ENCODE measurements at places on chromosomes 12 and 14.

GRCh38 chr14:90491911-90492531 is 95.2 kb downstream of the CALM1 start:
- no peaks in the 10 kb centered on the region for H3K27me3 ChIP-seq
- no peaks in the 10 kb centered on the region for H3K4me1 ChIP-seq
- H3K27ac ChIP-seq = no peak overlapping the region
- DNase-seq = no peak

DNA sequence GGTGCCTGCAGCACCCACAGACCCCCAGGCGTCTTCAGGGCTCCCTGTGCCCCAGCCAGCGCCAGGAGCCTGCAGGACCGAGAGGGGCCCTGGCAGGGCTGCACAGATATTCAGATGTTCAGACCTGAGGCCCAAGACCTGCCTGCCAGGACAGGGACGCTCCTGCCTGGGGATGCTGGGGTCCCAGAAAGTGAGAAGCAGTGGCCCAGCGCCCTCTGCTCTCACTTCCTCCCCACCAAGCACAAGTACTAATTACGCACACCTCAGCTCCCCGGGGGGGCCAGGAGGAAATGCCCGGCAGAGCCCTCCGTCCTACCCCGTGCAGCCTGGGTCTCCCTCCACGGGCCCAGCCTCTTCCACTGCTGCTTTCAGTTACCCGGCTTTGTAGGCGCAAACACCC is 28.8 kb upstream of the INF2 start:
- DNase-seq = no peak
- no peak overlapping the region for H3K27ac ChIP-seq
- H3K36me3 ChIP-seq = no peaks in the 10 kb centered on the region
- no peaks in the 10 kb centered on the region for H3K27me3 ChIP-seq

DNA sequence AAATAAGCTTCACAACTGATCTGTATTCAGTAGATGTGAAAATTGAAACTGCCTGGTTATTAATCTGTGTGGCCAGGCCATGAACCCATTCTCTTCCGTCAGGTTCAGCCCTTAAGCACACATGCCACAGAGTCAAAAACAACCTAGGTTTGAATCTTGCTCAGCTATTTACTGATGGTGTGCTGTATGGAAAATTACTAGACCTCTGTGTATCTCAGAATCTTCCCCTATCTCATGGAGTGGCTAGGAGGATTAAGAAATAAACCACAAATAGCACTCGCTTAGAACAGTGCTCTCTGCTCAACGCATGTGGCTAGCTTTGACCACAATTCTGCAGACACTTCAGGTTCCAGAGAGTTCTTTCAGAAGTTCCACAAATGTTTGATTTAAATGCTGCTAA is 240.7 kb upstream of the PLEKHG7 start:
- DNase-seq = no peak
- no peak overlapping the region for H3K27ac ChIP-seq
- H3K4me3 ChIP-seq = no peak overlapping the region
- no peaks in the 10 kb centered on the region for H3K36me3 ChIP-seq

DNA sequence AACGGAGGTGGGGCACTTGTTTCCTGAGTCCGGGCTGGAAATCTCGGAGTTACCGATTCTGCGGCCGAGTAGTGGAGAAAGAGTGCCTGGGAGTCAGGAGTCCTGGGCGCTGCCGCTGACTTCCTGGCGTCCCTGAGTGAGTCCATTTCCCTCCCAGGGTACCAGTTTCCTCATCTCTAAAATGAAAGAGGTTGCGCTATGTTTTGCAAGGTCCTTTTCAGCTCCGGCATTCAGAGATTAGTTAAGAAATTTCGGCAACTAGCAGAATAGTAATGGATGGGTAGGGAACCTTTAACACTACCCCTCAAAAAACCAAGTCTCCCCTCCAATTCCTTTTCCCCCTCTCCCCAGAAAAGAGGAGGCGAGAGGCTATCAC is 724 bp downstream of the BLOC1S1 start:
- H3K4me3 ChIP-seq = peak overlapping the region; percentile 84
- peak overlapping the region; percentile 60 for H3K27ac ChIP-seq
- H3K36me3 ChIP-seq = no peaks in the 10 kb centered on the region
- no peak for DNase-seq
- peaks cover 27% of the 10 kb centered on the region for H3K4me1 ChIP-seq

GRCh38 chr12:75444429-75445136 is 36.0 kb upstream of the GLIPR1 start:
- no peaks in the 10 kb centered on the region for H3K27me3 ChIP-seq
- H3K4me1 ChIP-seq = no peaks in the 10 kb centered on the region
- no peaks in the 10 kb centered on the region for H3K36me3 ChIP-seq

GRCh38 chr12:31260840-31261239 is 65.1 kb downstream of the SINHCAF start:
- H3K27me3 ChIP-seq = no peaks in the 10 kb centered on the region
- H3K36me3 ChIP-seq = no peaks in the 10 kb centered on the region
- H3K27ac ChIP-seq = no peak overlapping the region
- DNase-seq = no peak
- H3K4me3 ChIP-seq = no peak overlapping the region

GRCh38 chr12:48995086-48995879 is 3.9 kb downstream of the DDN start:
- peak; percentile 92 for DNase-seq
- H3K4me1 ChIP-seq = peaks cover 29% of the 10 kb centered on the region
- no peaks in the 10 kb centered on the region for H3K36me3 ChIP-seq
- peaks cover 72% of the 10 kb centered on the region for H3K27me3 ChIP-seq
- H3K27ac ChIP-seq = no peak overlapping the region
- H3K4me3 ChIP-seq = no peak overlapping the region

- H3K36me3 ChIP-seq = no peaks in the 10 kb centered on the region
- H3K4me3 ChIP-seq = peak overlapping the region; percentile 14
Measured at GRCh38 chr12:13179211-13180074, 17.1 kb upstream of the EMP1 start.

DNA sequence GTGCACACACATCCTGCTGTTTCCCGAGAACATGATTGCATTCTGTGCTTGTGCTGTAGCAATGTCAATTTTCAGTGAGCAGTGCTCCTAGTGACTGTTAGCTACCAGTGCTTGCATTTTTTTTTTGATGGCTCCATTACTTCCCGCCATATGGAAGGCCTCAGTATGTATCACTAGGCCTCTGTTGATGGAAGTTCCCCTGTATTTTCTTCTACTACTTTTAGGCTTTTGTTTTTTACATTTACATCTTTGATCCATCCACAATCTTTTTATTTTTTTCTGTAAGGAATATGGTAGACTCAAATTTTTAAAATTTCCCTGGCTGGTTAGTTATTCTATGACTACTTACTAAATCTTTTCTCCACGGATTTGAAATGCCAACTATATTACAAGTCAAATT is 49.1 kb downstream of the ZNF664 start:
- H3K4me1 ChIP-seq = no peaks in the 10 kb centered on the region
- DNase-seq = no peak
- no peak overlapping the region for H3K27ac ChIP-seq
- no peaks in the 10 kb centered on the region for H3K27me3 ChIP-seq

DNA sequence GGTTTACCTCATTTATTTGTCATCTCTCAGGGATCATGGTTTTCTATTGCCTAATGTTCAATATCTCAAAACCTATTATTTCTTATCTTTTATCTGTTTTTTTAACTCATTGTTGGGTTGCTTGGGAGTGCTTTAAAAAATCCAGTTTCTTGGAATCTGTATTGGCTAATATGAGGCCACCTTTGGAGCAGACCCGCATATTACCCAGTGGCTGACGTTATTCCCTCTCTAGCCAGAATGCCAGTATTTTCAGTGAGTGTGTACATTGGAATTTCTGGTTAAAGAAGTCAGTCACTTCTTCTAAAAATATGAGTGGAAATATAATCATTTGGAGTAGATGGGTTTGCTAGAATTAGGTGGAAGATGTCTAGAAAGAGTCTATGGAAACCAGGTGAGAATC is 38.3 kb downstream of the PRMT8 start:
- H3K4me1 ChIP-seq = peaks cover 2% of the 10 kb centered on the region
- H3K27ac ChIP-seq = no peak overlapping the region
- no peaks in the 10 kb centered on the region for H3K27me3 ChIP-seq
- no peak for DNase-seq
- H3K4me3 ChIP-seq = no peak overlapping the region
- H3K36me3 ChIP-seq = no peaks in the 10 kb centered on the region

GRCh38 chr12:93883436-93884154 is 206.4 kb downstream of the CRADD start:
- H3K27me3 ChIP-seq = no peaks in the 10 kb centered on the region
- H3K4me3 ChIP-seq = no peak overlapping the region
- no peak overlapping the region for H3K27ac ChIP-seq
- no peaks in the 10 kb centered on the region for H3K4me1 ChIP-seq

GRCh38 chr12:82691513-82691912 is 4.8 kb downstream of the TMTC2 start:
- H3K27me3 ChIP-seq = no peaks in the 10 kb centered on the region
- no peak for DNase-seq
- H3K4me3 ChIP-seq = no peak overlapping the region

DNA sequence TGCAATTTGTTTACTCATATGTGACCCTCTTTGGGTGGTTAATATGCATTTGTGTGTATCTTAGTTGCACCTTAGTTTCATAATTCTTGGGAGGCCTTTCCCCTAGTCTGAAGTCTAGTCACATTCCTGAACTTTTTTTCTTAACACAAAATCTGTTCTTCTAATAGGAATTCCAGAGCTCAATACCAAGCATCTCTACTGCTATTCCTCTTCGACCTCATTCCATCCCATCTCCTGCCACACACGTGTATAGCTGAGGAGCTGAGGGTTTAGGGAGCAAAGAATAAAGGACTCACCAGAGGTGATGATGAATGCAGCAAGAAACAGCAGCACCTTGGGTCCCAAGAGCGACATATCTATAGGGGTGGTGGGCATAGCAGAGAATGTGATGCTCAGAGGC is 875 bp downstream of the MFAP5 start:
- DNase-seq = no peak
- no peak overlapping the region for H3K27ac ChIP-seq
- H3K27me3 ChIP-seq = no peaks in the 10 kb centered on the region
- no peak overlapping the region for H3K4me3 ChIP-seq
- no peaks in the 10 kb centered on the region for H3K36me3 ChIP-seq
- no peaks in the 10 kb centered on the region for H3K4me1 ChIP-seq

DNA sequence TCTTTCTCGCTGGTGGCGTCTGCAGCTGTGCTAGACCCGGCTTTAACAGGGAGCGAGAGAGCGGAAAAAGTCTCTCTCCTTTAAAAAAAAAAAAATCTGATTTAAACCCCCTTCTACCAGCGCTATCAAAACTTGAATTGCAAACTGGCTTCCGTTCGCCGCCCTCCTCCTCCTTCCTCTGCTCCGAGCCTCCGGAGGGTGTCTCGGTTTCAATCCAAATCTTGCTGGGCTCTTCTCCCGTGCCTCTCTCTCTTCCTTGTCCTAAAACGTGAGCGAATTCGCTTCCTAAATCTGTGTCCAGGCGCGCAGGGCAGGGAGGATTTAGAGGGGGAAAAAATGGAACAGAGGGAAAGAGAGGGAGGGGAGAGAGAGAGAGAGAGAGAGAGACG is 272 bp downstream of the TBX3 start:
- H3K36me3 ChIP-seq = no peaks in the 10 kb centered on the region
- no peak for DNase-seq
- H3K4me3 ChIP-seq = peak overlapping the region; percentile 38
- no peak overlapping the region for H3K27ac ChIP-seq
- peaks cover 75% of the 10 kb centered on the region for H3K27me3 ChIP-seq

DNA sequence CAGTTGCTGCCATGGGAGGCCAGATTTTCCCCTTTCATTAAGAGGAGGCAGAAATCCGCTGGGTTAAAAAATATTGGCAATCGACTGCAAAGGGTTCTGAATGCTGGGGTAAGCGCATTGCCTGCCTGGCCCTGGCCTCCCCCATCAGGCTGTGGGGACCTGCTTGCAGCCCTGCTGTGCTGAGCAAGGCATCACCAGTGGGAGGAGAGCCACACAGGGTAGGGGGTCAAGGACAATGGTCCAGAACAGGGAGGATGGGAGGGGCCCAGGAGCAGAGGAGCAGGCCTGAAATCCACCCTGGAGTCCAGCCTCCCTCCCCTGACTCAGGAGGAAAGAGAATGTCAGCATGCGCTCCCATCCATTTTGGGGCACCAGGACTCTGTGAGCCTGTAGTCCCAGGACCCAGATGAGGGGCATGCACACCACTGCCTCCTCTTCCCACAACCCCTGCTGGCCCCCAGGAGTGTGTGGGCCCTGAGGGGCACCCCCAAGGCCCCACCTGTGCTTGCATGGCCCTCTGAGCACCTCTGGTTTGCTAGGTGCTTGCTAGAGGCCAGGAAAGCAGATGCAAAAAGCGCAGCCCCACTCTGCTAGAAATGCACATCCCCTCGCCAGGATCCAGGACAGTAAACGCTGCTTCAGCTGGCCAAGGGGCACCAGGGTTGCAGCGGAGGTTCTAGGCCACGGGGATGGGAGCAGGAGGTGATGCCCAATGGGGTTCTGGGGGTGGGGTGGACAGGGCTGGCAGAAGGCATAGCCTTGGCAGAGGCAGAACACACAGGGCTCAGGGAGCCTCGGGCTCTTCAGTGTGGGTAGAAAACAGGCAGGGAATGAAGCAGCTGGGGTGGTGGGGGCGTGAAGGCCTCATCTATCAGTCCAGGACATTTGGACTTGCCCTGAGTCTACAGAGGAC is 14.6 kb downstream of the TESC start:
- H3K4me3 ChIP-seq = no peak overlapping the region
- H3K27me3 ChIP-seq = no peaks in the 10 kb centered on the region
- peaks cover 5% of the 10 kb centered on the region for H3K4me1 ChIP-seq
- DNase-seq = no peak
- no peak overlapping the region for H3K27ac ChIP-seq

DNA sequence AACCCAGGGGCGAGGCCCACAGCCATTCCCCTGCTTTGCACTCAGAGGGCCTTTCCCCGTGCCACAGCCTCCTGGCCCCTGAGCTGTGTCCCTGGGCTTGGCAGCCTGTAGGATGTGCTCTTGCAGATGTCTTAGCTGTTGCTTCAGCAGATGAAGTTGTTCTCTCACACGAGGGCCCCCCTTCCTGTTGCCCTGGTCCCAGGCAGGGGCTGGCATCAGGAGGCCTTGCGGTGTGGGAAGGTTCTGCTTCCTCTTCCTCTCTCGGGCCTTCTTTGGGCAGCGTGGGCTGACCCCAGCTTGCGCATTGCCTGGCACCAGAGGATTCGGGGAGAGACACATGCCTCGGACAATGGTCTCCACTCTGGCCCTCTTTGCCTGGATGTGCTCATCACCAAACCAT is 12.7 kb downstream of the PROX2 start:
- no peak overlapping the region for H3K4me3 ChIP-seq
- no peaks in the 10 kb centered on the region for H3K27me3 ChIP-seq
- H3K4me1 ChIP-seq = 0 out of 2 replicates have a peak, but pooled peaks cover 2% of the 10 kb centered on the region
- no peaks in the 10 kb centered on the region for H3K36me3 ChIP-seq
- DNase-seq = no peak
- H3K27ac ChIP-seq = no peak overlapping the region

DNA sequence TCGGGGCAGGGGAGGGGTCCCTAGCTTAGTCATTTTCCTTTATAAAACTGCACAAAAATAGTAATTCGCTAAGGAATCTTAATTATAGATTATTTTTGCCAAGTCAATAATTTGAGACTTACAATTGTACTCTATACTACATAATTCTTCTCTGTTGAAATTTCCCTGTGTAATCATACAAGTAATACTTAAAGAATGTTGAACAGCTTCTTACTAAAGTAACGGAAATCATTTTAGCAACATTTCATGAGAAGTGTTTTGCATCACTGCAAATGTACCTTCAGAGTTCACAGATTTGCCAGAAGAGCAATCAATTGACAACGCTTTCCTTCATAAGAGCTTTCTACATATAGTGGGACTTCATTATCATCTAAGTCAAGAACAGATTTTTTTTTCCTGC is 7.9 kb upstream of the GNG2 start:
- H3K4me3 ChIP-seq = no peak overlapping the region
- H3K36me3 ChIP-seq = no peaks in the 10 kb centered on the region
- no peak for DNase-seq
- H3K27ac ChIP-seq = no peak overlapping the region

- H3K4me3 ChIP-seq = no peak overlapping the region
- 0 out of 2 replicates have a peak, but pooled peaks cover 5% of the 10 kb centered on the region for H3K4me1 ChIP-seq
- H3K36me3 ChIP-seq = no peaks in the 10 kb centered on the region
- 0 out of 2 replicates have a peak, but pooled peaks cover 2% of the 10 kb centered on the region for H3K27me3 ChIP-seq
- DNase-seq = no peak
Measured at GRCh38 chr12:104627990-104628830, 171.5 kb downstream of the CHST11 start.

Data from H1 (cell line).